ENCODE measurements at places on chromosomes 4 and X. TPM values are rescaled to one million over a fixed set of nuclear protein-coding genes. Genes with fewer than 3 reads are reported as not detected.

DNA sequence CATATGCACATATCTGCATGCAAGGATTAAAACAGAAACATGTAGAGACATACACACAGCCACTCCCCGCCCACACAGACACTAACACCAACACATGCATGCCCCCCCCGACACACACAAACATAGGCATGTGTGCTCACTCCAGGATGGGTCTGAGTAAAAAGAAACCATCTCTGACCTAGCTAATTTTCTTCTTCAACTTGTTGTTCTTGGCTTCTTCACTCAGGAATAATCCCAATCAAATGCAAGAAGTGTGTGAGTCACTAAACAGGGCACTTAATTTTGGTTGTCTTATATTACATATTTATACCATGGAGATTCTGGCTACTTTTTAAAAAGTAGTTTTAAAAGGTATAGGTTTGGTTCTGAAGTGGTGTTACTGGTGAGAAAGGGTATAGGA is 28.3 kb downstream of the ENOX2 start:
- H3K4me3 ChIP-seq, result no peak overlapping the region
- H3K4me1 ChIP-seq, result no peaks in the 10 kb centered on the region
- H3K27me3 ChIP-seq, result no peaks in the 10 kb centered on the region
- no peak overlapping the region for H3K27ac ChIP-seq
- DNase-seq, result no peak
- no peaks in the 10 kb centered on the region for H3K36me3 ChIP-seq

DNA sequence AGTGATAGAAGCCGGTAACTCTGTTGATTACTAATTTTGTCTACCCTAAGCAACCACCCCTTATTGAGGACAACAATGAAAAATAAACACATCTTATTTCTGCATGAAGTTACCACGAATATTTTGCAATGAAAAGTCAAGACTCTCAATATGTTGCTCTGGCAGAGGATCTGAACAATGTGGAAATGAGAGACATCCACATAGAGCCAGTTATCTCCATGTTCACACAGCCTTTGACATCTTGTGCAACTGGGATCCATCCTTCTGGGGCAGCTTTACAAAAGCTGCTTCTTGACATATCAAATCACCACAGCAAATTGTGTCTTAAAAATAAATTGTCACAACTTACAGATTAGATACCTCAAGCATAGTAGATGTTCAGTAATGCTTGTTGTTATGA is 10.2 kb downstream of the EDNRA start:
- H3K4me1 ChIP-seq, result peaks cover 34% of the 10 kb centered on the region
- no peak overlapping the region for H3K27ac ChIP-seq
- H3K27me3 ChIP-seq, result no peaks in the 10 kb centered on the region

DNA sequence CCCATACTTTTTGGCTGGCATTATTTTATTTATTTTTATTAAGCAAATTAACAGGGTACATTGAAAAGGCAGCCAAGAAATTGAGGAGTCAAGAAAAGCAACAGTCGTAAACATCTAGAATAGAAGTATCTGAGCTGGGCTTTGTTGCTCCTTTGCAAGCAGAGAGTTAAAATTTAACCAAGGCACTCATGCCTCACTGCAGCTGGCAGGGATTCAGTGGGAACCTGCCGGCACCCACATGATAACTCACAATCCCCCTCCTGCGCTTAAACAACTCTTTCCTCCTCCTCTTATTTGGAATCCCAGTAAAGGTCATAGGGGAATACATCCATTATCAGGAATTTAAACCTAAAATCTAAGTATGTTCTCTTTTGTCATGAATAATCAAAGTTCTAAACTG is 115.5 kb downstream of the SOX3 start:
- H3K27ac ChIP-seq, result no peak overlapping the region
- H3K36me3 ChIP-seq, result no peaks in the 10 kb centered on the region
- no peak for DNase-seq
- H3K27me3 ChIP-seq, result no peaks in the 10 kb centered on the region

Gene ARHGEF9
- total RNA-seq, result 28.6 TPM

- no peaks in the 10 kb centered on the region for H3K36me3 ChIP-seq
- no peak for DNase-seq
- H3K4me3 ChIP-seq, result no peak overlapping the region
- no peaks in the 10 kb centered on the region for H3K27me3 ChIP-seq
- no peak overlapping the region for H3K27ac ChIP-seq
Observed at GRCh38 chr4:144667500-144667899, 21.5 kb downstream of the HHIP start.

Gene ODAPH
- total RNA-seq, result not detected

- peak overlapping the region; percentile 59 for H3K27ac ChIP-seq
- no peaks in the 10 kb centered on the region for H3K36me3 ChIP-seq
- H3K4me3 ChIP-seq, result no peak overlapping the region
- H3K27me3 ChIP-seq, result no peaks in the 10 kb centered on the region
- no peak for DNase-seq
Observed at GRCh38 chr4:2266181-2266580, 4.3 kb upstream of the MXD4 start.

Gene TMPRSS11A
- total RNA-seq, result not detected

Gene ANAPC10
- total RNA-seq, result 2.6 TPM
